Stimulated activated CD4-positive, alpha-beta T cell treated with anti-CD3 and anti-CD28 coated beads, Interleukin-15, amount 100 ng/mL, for 1 hour (primary cell): ENCODE measurements at places on chromosomes 7 and 10.

DNA sequence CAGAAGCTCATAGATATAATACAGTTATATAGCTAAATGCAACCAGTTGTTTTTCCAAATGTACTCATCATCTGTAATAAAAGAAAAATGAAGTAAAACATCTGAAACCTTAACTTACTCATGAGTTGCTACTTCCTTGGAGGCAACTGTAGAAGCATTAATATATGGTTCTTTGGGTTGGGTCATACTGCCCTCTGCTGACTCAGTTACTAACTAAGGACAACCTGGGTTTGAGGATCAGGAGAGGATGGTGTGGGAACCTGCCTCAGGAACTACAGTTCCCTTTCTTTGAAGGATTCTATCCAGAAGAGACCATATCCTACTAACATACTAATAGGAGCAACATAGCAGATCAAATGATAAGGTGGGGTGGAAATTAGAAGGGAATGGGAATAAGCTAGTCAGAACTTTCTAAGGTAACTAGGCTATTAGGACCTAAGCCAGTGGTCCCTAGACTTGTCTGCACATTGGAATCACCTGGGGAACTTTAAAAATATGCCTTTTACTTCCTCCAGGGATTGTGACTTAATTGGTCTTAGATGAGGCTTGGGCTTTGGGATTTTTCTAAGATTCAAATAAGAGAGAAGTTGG lies 20.7 kb downstream of the COX15 start:
- no peak for DNase-seq

- DNase-seq = no peak
Measured at GRCh38 chr10:70121281-70121949, 11.2 kb downstream of the AIFM2 start.

- DNase-seq = no peak
Measured at GRCh38 chr7:16881844-16882243, at the start of gene AGR3. AGR3 (minus strand) TSS chr7:16881983; CDS start chr7:16878618, 3,365 bp downstream.

DNA sequence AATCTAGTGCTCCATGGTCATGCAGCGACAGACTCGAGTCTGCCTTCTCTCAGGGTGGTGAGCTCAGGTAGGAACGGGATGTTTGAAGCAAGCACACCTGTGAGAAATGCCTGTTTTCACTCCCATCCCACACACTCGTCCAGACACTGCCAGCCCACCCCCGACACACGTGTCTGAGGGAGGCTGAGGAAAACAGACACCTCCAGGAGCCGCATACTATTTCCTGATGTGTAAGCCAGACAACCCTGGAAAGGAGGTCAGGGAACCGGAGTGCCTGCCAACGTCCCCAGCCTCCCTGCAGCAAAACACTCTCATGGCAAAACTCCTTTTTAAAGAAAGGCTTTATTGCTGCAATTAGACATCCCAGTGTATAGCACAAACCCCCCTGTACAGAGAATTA lies 80.2 kb downstream of the ALOX5 start:
- DNase-seq = no peak

DNA sequence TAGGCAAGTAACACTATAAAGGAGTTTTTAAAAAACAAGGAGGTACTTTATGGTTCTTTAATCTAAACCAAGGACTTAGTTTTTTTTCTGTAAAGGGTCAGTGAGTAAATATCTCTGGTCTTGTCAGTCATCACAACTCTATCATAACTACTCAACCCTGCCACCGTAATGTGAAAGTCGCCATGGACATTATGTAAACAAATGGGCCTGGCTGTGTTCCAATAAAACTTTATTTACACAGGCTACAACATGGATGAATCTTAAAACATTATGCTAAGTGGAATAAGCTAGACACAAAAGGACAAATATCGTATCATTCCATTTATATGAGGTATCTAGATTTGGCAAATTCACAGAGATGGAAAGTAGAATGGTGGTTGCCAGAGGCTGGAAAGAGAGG lies 60.8 kb upstream of the SP4 start:
- DNase-seq = no peak

DNA sequence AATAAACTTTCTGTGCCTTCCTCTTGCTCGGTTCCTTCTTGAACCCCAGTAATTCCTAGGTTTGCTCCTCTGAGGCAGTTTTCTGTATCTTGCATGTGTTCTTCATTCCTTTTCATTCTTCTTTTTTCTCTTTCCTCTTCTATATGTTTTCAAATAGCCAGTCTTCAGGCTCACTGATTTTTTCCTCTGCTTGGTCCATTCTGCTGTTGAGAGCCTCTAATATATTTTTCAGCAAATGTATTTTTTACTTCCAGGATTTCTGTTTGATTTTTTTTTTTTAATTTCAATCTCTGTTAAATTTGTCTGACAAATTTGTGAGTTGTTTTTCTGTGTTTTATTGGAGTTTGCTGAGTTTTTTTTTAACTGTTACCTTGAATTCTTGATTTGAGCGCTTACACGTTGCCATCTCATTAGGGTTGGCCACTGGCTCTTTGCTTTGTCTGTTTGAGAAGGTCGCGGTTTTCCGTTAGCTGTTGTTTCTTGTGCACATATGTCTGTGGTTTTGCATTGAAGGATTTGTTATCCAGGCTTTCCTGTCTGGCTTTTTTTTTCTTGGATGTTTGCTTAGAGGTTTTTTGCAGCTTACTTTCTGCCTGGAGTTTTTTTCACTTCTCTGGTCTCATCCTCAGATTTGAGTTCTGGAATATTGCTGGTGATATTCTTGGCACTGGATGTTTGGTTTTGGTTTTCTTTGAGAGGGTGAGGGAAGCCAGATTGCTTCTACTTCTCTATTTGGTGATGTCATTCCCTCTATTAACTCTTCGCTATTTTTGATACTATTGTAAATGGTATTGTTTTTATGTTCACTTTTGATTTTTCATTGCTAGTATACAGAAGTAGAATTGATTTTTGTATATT lies 12.7 kb downstream of the SPRN start:
- DNase-seq = no peak

- DNase-seq = no peak
Measured at GRCh38 chr7:64882341-64883112, 20.5 kb upstream of the ZNF273 start.

GRCh38 chr7:130748531-130749389 lies 14.8 kb upstream of the KLF14 start:
- DNase-seq = no peak

GRCh38 chr10:96133135-96133534 lies 3.0 kb downstream of the ZNF518A start:
- DNase-seq = no peak

GRCh38 chr10:36577126-36577525 lies 548.3 kb upstream of the ANKRD30A start:
- no peak for DNase-seq

- DNase-seq = no peak
Measured at GRCh38 chr10:126334272-126334671, 54.0 kb downstream of the ADAM12 start.

DNA sequence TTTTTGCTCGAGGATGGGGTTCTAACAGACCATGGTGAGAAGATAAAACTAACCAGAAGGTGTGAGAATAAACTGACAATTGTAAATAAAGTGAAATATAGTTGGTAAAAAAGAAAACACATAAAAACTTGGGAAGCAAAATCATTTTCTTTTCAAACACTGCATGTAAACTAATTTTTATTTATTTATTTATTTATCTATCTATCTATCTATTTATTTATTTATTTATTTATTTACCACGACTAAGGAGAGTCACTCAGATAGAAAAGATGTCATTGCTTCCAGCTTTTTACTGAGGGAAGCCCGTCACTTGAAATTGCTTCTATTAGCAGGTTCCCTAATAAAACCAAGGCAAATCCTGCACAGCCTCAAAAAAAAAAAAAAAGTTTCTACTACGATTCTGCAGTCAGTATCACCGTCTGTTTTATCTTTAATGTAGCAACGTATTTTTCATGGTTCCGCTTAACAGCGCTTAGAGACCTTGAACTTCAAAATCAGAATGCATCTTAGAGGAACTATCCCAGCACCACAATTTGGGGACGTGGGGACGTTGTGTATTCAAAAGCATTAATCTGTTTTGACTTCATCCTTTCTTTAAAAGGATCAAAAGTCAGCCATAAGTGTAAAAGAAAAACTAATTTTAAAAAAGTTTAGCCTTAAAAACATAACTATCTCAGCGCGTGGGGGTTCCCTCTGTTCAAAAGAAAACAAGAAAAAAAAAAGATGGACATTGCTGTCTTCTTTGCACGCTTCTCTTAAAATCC lies 33.3 kb upstream of the EBLN1 start:
- DNase-seq = no peak

DNA sequence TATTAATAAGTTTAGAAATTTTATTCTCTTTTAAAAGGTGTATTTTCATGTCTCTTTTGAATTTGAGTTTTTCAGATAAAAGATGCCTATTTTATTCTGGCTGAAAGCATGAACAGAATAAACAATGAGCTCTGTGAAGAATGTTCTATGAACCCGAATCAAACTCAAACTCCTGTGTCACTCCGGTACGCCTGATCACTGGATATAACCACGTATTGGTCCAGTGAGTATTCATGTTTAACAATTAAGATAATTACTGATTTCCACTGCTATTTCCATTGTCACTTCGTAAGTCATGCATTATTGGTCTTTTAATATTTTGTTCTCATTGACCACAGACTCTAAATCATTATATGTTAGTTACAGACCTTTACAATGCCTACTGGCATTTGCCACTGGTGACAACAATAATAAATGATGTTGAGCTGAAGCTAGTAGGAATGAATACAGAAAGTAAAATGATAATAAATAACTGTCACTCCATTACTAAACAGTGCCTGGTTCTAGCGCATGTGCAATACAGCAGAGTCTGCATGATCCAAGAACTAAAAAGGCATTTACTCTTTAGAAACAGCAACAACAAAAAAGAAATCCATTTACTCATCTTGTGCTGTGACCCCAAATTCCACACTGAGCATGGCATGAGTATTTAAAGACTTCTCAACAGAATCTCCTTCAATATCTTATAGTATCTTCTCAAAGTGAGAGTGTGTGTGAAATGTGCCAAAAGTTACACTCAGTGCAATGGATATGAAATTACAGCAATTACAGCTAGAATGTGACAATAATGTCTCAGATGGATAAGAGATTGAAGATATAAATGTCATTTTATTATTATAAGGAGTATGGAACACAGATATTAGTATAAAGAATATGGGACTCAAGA lies 827.0 kb upstream of the LRRTM3 start:
- no peak for DNase-seq

DNA sequence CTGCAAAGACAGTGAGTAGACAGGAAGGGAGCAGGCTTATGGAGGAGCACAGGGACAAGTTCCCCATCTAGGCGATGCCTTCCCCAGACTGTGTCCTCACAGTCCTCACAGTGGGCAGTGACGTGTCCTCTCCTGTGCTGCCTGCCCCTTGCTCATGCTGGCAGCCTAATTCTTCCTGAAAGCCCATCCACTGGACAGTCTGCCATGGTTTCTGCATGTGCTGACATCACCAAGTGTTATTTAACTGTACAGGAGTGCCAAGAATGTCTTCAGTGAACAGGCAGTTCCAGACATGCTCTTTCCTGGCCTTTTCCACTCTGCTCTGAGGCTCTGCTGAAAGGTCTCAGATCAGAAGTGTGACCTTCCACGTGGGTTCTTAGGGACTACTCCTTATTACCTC lies 54.1 kb downstream of the ZNF248 start:
- no peak for DNase-seq

GRCh38 chr7:129494041-129494440 lies 8.3 kb upstream of the SMKR1 start:
- DNase-seq = no peak

DNA sequence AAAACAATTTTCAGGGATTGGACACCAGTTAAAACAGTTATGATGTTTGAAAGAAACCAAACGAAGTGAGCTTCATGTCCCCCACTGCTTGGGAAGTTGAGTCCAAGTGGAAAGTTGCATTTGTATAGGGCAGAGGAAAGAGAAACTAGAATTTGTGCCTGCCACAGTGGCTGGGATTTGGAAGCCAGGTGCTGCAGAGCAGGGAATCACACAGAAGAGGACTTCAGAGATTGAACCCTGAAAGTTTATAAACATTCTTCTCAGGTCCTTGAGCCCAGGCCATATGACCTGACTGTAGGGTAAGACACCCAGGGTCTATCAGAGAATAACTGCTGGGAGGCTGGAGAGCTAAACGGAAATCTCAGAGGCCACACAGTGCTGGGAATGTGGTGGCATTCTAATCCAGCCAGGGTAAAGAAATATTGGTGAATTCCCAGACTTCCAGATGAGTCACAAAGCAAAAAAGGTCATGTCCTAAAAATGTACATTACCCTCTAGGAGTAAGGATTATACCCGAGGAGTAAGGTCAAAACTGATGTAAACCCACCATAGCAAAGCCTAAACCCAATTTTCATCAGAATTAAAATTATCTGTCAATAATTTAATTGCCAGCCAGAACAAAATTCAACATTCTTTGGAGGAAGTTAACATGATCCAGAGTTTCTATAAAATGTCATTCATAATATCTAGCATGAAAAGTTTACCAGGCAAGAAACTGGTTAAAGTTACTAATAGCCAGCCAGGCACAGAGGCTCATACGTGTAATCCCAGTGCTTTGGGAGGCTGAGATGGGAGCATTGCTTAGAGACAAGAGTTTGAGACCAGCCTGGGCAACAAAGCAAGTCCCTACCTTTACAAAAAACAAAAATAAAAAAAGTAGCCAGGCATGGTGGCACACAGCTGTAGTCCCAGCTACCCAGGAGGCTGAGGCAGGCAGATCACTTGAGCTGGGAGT lies 31.2 kb downstream of the TOMM7 start:
- no peak for DNase-seq

GRCh38 chr10:119541046-119541445 lies 1.5 kb downstream of the RGS10 start:
- DNase-seq = peak; percentile 13

DNA sequence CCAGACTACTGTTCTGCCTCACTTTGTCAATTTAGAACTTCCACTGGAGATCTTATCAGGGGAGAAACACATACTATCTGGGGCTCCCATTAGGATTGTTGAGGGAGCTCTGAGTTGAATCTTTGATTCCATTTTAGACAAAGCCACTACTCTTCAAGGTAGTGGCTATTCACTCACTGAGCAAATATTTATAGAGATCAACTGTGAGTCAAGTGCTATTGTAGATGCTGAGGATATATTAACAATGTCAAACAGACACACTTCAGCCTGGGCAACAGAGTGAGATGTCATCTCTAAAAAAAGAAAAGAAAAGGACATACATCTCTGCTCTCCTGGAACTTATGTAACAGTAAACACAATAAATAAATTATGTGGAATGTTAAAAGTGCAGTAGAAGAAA lies 315.3 kb downstream of the PTEN start:
- no peak for DNase-seq

- no peak for DNase-seq
Measured at GRCh38 chr7:83987764-83988163, 206.8 kb downstream of the SEMA3A start.

DNA sequence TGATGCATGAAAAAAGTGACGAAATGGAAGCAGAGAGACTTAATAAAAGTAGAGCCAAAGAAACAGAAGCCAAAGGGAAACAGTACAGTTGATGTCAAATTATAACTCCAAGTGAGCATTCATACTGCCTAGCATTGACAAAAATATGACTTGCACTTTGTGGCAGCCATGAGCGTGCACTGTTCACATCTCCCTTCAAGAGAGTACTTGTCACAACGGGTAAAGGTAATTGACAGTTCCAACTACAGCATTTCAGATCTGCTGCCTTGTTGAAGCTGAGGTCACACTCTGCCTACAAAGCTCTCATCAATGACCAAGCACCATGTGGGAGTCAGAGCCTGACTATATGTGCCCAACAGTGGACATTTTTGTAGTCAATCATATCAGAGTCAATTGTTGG lies 54.3 kb downstream of the IQUB start:
- DNase-seq = no peak

- no peak for DNase-seq
Measured at GRCh38 chr10:1036341-1036791, 10.7 kb upstream of the IDI2 start.

GRCh38 chr10:12459762-12460161 lies 110.4 kb downstream of the CAMK1D start:
- no peak for DNase-seq

GRCh38 chr7:26440233-26441001 lies 148.8 kb downstream of the SNX10 start:
- no peak for DNase-seq
